ENCODE measurements at places on chromosomes 5 and 9.

GRCh38 chr9:108834959-108835665 is 20.7 kb downstream of the ACTL7B start:
- no peak for DNase-seq

DNA sequence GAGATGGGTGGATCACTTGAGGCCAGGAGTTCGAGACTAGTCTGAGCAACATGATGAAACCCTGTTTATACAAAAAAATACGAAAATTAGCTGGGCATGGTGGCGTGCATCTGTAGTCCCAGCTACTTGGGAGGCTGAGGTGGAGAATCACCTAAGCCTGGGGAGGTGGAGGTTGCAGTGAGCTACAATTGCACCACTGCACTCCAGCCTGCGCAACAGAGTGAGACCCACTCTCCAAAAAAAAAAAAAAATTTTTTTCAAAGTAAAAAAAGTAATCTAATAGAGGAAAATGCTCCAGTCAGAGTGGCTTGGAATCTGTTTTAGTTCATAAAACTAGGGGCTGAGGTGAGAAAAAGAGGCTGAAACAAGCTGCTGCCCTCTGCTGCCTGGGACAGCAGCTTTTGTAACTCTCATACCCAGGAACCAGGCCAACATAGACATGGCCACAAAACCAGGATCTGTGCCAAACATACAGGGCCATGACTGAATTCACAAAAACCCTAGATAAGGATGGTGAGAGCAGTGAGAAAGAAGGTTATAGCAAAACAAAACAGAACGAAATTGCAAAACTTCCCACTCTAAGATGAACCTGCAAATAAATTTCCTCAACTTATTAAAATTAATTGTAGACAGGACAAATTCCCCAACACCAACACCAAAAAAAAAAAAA is 13.1 kb upstream of the DCAF12 start:
- DNase-seq = peak; percentile 21

DNA sequence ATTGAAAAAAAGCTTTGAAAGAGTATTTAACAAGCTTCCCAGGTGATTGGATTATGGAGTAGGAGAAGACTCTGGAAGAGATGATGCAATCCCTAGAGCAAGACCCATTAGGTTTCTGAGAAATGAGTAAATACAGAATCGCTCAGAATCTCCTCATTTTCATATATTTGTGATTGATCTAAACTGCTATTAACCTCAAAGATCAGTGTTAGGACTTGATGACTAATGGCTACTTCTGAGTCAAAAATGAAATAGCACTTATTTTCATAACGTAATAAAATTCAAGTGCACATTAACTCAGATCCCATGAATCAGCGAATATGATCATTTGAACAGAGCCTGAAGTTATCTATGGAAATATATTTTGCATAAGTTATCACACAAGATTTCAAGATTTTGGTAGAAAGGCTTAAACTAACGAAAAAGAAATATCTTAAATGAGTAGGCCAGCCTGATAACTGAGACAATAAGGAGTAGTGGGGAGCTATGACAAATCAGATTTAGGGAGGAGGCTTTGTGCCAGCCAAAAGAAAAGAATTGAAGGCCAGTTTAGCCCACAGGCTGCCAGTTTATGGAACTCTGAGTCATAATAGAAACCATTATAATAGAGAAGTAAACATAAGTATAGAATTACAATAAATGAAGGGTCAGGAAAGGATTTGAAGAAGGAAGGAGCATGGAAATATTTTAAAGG is 106.7 kb upstream of the OSMR start:
- DNase-seq = no peak

GRCh38 chr9:114552706-114553105 is 34.9 kb upstream of the ATP6V1G1 start:
- no peak for DNase-seq

All from ELF-1 (cell line).